AG08395 (cell line): ENCODE measurements at places on chromosomes 16 and 17.

DNA sequence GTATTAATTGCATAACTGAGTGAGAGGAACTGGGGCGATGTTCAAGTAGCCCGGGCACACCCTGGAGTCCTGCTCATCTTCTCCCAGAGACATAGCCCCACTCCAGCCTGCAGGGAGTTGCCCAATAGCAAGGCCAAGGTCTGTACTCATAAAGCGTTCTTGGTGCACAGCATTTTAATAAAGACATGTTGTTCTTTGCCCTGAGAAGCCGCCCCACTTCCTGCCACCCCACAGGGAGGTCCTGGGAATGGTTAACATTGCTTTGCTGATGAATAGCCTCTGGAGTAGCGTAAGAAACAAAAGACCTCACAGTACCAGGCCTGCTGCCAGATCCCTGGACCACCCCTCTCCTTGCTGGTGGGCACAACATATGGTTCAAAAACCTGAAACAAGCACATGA is 21.6 kb upstream of the CDH1 start:
- DNase-seq = no peak

- DNase-seq = no peak
These were observed 50.4 kb upstream of the HS3ST2 start for GRCh38 chr16:22763437-22764080.

DNA sequence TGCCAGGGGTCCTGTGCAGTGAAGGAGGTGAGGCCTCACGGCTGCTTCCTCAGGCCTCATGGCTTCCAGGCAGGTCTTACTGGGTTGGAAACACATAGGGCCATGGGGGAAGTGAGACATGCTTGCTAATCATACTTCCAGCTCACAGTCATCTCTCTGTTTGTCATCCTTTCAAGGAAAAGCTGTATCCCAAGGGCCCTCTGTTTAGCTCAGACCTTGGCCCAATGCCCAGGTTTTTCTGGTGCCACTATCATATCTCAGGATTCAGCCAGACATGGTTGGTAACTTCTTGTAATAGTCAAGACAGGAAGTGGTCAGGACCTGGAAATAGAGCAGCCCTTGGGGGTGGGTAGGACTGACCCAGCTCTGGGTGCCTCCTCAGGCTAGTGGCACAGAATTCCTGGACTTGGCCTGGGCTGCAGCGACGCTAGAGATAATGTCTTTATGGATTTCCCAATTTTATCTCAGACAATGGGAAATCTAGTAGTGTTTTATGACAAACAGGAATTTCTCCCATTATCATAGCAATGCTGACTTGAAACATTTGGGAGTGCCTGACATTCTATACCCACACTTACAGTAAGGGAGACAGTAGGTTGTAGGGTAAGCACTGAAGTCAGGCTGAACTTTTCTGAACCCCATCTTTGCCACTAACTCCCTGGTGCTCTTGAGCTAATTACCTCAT is 13.5 kb upstream of the ITGB3 start:
- DNase-seq = peak; percentile 95

GRCh38 chr17:76268015-76268749 is 3.0 kb downstream of the UBALD2 start:
- peak; percentile 77 for DNase-seq

DNA sequence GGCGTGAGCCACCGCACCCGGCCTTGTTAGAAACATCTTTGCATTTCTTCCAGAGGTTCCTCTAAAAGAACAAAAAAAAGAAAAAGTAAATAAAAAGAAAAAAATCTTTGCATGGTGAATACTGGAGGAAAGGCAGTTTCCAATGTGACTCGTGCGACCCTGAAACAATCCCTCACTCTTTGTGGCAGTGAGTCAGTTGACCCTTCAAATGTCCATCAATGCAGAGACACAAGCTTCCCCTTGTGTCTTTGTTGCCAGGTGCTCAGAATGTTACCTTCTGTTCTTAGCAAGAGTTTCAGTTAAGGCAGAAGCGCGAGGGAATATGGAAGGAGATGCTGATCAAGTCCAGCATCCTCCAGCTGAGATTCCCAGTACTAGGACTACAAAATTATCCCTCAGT is 16.4 kb downstream of the CACNG4 start:
- DNase-seq = no peak

DNA sequence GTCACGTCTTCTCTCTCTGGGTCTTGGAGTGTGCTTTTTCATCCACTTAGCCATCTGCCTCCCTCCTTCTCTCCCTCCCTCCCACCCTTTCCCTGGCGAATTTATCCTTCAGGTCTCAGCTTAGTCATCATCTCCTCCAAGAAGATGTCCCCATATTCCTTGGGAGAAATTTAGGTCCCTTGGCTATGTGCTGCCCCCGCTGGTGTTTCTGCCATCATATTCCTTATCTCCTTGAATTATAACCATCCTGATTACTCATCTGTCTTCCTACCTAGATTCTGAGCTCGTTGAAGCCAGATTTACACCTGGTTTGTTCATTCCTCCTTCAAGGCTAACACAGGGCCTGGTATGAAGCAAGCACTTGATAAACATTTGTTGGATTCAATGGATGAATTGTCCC is 5.0 kb downstream of the SEZ6L2 start:
- no peak for DNase-seq

DNA sequence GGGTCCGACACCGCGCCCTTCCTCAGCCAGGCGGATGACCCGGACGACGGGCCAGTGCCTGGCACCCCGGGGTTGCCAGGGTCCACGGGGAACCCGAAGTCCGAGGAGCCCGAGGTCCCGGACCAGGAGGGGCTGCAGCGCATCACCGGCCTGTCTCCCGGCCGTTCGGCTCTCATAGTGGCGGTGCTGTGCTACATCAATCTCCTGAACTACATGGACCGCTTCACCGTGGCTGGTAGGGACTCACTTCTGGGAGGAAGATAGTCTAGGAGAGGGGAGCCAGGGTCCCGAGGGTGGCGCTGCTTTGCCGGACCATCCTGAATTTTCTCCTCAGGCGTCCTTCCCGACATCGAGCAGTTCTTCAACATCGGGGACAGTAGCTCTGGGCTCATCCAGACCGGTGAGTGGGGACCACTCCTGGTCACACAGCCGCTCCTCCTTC is 601 bp downstream of the SPNS1 start:
- DNase-seq = peak; percentile 6

DNA sequence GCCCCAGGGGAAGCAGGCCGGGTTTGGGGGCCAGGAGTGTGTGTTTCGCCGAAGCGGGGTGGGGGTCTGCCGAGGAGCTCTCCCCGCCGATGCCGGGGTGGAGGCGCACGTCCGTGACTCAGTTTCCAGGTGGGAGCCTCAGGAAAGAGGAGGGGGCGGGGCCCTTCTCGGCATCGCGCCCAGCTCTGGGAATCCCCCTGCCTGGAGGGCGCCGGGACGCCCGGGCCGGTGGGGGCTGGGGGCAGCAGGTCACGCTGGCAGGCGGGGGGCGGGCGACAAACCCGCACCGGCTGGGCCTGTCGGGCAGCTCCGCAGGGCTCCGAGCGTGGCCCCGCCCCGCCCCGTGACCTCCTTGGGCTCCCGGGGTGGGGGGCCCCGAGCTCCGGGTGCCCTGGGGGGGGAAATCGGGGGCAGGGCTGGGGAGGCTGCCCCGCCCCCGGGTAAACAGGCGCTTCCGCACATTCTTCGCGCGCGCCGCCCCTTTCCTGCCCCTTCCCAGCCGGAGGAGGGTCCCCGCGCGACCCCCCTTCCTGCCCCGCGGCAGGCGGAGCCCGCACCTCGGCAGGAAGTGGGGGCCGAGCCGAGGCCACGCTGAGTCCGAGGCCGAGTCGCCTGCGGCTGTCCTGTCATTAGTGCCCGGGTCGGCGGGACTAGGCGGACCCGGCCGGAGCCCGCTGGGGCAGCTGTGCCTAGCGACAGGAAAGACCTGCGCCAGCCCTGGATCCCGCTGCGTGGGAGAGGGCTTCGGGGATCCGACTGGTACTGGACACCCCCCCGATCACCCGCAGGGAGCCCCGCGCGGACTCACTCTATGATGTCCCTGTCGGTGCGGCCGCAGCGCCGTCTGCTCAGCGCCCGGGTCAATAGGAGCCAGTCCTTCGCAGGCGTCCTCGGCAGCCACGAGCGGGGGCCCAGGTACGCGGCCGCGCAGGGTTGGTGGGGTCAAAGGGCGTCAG is 9.3 kb downstream of the RIPOR1 start:
- DNase-seq = peak; percentile 62

- no peak for DNase-seq
These were observed 309.0 kb downstream of the CDH13 start for GRCh38 chr16:82935766-82936165.

DNA sequence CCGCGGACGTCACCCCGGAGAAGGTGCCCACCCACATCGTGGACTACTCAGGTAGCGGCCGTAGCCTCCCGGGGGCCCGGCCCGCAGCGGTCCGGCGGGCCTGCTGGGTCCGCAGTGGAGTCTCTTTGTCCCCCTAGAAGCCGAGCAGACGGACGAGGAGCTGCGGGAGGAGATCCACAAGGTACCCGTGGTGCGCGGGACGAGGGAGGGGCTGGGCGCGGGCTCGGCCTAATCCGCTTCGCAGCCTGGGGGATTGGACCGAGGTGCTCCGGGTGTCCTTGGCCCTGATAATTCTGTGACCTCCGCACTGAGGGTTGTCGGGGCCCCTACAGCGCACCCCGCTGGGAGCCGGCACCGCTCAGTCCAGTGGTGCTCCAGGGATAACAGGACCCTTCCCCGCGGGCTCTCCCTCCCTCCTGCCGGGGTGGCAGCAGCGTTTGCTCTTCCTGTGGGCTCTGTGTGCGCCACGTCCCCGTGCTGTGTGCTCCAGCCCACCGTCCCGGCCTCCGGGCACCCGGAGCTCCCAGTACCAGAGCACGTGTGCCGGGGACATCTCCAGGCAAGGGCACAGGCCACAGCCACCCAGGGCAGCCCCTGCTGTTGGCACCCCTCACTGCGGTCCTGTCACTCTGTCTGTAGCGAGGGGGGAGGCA is 713 bp downstream of the RHOT2 start:
- no peak for DNase-seq

GRCh38 chr17:32596206-32596605 is 109.4 kb downstream of the CDK5R1 start:
- no peak for DNase-seq

GRCh38 chr16:65658349-65658748 is 536.5 kb upstream of the CDH11 start:
- DNase-seq = peak; percentile 91

- DNase-seq = no peak
These were observed 80.0 kb downstream of the TIMM22 start for GRCh38 chr17:1076982-1077302.

GRCh38 chr17:81368161-81369022 is 26.9 kb upstream of the BAHCC1 start:
- no peak for DNase-seq

- DNase-seq = peak; percentile 49
These were observed at the start of gene MEIOB for GRCh38 chr16:1871974-1872635. Gene MEIOB, minus strand, starts transcription at chr16:1872164. Its CDS starts 3,989 bp downstream, at chr16:1868175.

GRCh38 chr17:30808785-30809286 is 15.7 kb downstream of the CRLF3 start:
- DNase-seq = no peak

GRCh38 chr16:72786606-72787005 is 261.3 kb downstream of the ZFHX3 start:
- DNase-seq = no peak

GRCh38 chr16:20798364-20798763 is 7.9 kb downstream of the ERI2 start:
- no peak for DNase-seq

- peak; percentile 42 for DNase-seq
These were observed 2.6 kb downstream of the COG4 start for GRCh38 chr16:70520612-70521297.

DNA sequence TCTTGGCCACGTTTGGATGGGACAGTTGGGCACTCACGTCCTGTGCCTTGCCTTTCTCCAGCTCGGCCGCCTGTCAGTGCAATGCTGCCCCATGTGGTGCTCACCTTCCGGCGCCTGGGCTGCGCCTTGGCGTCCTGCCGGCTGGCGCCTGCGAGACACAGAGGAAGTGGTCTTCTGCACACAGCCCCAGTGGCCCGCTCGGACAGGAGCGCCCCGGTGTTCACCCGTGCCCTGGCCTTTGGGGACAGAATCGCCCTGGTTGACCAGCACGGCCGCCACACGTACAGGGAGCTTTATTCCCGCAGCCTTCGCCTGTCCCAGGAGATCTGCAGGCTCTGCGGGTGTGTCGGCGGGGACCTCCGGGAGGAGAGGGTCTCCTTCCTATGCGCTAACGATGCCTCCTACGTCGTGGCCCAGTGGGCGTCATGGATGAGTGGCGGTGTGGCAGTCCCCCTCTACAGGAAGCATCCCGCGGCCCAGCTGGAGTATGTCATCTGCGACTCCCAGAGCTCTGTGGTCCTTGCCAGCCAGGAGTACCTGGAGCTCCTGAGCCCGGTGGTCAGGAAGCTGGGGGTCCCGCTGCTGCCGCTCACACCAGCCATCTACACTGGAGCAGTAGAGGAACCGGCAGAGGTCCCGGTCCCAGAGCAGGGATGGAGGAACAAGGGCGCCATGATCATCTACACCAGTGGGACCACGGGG is 7.1 kb downstream of the ACSF3 start:
- no peak for DNase-seq

DNA sequence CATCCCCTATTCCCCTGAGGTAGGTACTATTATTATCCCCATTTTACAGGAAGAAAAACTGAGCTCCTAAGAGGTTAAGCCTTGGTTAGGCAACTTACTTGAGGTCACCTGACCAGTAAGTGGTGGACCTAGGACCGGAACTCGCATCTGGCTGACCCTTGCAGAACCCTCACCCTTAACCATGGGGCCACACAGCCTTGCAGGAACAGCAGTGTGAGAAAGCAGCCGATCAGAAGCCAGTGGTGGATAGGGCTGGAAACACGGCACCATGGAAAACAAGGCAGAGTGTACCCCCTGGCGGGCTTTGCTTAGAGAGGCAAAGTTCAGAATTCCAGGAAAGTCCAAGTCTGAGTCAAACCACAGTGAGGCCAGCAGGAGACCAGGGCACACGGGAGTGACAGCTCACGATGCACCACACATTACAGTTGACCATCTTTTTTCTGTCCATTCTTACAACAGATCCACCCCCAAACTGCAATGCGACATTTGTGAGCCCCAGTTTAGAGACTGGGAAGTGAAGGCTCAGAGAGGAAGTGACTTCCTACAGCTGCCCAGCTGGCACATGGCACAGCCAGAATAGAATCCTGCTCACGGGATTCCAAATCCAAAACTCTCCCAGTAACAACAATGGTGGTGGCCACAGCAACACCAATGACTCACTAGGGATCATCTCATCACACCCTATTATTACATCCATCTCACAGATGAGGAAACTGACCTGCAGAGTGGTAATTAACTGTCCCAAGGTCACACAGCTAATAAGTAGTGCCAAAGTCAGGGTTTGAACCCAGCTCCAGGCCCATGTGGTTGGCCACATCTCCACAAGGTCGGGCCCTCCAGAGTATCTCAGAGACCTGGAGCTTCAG is 20.3 kb downstream of the KIFC3 start:
- DNase-seq = peak; percentile 81

DNA sequence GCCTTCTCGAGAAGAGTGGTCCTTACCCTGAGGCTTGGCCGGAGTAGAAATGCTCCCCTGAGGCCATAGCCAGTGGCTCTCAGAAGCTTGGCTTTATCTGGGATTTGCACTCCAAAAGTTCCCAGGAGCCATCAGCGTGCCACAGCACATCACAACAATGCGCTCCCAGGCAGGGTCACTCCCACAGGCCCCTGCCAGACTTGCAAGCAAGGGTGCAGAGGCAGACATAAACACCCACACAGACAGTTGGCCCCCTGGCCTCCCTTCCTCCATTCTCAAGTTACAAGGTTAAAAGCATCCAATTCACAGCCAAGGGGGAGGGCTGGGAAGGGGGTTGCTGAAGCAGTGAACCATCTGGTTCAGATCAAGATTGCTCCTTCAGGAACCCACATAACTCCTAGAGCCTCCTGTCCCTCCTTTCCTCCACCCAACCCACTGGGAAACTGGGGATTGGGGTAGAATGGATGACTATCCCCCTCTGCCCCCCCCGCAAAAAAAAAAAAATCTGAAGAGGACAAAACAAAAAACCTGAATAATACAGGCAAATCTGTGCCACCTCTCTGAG is 1.8 kb downstream of the ST3GAL2 start:
- peak; percentile 82 for DNase-seq
